ENCODE measurements at places on chromosomes 3 and 15.

DNA sequence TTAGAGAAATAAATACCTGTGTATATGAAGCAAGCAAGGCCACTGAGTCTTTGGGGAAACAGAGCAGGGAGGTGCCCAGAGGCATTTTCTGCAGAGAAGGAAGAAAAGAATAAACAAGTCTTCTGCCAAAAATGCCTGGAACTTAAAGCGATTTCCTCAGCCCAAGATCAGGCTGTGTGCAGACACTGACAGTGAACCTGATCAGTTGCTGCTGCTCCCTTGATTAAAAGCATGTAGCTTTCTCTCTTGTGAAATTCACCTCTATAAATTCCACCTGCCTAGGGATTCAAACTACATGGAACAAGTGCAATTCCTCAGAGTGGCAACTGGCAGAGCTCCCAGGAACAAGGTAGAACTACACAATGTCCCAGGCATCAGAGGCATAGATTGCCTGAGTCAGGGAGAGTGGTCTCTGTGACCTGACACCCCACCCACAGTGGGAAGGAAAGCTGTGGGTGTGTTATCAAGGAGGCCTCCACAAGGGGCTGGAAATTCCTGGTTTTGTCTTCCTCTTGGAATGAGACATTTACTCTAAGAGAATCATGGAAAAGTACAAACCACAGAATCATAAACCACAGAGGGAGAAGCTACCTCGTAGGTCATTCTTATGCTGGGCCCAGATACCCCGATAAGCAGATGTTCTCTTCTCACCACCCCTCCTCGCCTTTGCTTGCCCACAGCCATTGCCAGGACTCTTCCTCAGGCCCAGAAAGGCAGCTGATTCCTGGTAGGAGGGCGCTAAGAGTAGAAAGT, 1.8 kb upstream of the ZBTB38 start:
- DNase-seq: peak; percentile 91

- no peak for DNase-seq
Measured at GRCh38 chr15:85149465-85150129, 167.9 kb downstream of the PDE8A start.

DNA sequence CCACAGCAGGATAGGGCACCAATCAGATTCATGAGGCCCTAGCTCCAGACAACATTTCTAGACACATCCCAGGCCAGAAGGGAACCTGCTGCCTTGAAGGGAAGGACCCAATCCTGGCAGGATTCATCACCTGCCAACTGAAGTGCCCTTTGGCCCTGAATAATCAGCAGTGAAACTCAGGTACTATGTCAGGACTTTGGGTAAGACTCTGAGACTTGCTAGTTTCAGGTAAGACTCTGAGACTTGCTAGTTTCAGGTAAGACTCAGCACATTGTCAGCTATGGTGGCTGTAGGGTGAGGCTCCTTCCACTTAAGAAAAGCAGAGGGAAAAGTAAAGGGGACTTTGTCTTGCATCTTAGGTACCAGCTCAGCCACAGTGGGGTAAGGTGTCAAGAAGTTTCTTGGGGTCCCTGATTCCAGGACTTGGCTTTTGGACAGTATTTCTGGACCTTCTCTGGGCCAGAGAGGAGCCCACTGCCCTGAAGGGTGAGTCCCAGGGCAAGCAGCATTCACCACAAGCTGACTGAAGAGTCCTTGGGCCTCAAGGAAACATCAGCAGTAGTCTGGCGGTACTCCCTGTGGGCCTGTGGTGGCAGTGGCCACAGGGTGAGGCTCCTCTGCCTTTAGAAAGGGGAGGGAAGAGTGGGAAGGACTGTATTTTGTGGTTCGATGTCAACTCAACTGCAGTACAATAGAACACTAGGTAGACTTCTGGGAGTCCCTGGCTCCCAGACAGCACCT, 13.7 kb upstream of the COL8A1 start:
- no peak for DNase-seq

- DNase-seq: no peak
Measured at GRCh38 chr3:31772272-31772671, 208.8 kb downstream of the OSBPL10 start.
